ENCODE measurements at places on chromosomes 12 and 14. TPM values are rescaled to one million over a fixed set of nuclear protein-coding genes. Genes with fewer than 3 reads are reported as not detected.

The NDUFA9 gene
- 125 TPM for total RNA-seq

The AKAP6 gene
- 11.4 TPM for total RNA-seq

The WNT1 gene
- not detected for total RNA-seq

The RPGRIP1 gene
- total RNA-seq: not detected

The SLC38A4 gene
- 5.5 TPM for total RNA-seq

- peak; percentile 6 for DNase-seq
- H3K4me3 ChIP-seq: no peak overlapping the region
- H3K27me3 ChIP-seq: no peaks in the 10 kb centered on the region
- no peak overlapping the region for H3K27ac ChIP-seq
- peaks cover 33% of the 10 kb centered on the region for H3K36me3 ChIP-seq
- peaks cover 4% of the 10 kb centered on the region for H3K4me1 ChIP-seq
These were observed 29.0 kb downstream of the CAPRIN2 start for GRCh38 chr12:30725739-30726138.

DNA sequence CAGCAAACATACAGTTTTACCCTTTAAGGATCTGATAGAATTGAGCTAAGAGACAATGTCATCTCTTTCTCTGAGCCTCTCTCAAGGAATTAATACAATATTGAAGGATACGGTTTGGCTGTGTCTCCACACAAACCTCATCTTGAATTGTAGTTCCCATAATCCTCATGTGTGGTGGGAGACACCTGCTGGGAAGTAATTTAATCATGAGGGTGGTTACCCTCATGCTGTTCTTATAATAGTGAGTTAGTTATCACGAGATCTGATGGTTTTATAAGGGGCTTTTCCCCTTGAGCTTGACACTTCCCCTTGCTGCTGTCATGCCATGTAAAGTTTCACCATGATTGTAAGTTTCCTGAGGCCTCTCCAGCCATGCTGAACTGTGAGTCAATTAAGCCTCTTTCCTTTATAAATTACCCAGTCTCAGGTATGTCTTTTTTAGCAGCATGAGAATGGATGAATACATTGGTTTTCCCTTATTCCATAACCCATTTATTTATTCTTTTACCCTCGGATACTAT, 47.6 kb downstream of the TMEM30B start:
- DNase-seq: no peak
- no peaks in the 10 kb centered on the region for H3K36me3 ChIP-seq
- H3K27ac ChIP-seq: no peak overlapping the region
- no peak overlapping the region for H3K4me3 ChIP-seq
- H3K4me1 ChIP-seq: peaks cover 26% of the 10 kb centered on the region

DNA sequence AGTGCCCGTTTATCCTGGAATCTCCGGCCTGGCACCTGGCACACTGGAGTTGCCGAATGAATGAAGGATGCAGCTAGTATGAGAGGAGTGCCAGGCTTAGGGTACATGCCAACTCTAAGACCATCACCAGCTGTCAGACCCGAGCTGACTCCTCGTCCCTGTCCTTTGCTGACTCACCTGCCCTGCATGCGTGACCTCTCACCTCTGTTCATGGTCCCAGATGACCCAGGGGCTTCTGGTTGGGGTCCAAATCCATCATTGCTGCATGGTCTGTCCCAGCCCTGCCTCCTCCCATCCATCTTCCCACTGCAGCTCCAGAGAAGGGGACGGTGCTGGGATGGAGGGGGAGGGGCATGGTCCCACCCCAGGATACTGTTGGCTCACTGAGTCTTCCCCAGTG, 9.9 kb upstream of the FAM222A start:
- H3K27me3 ChIP-seq: no peaks in the 10 kb centered on the region
- H3K4me3 ChIP-seq: no peak overlapping the region
- no peak overlapping the region for H3K27ac ChIP-seq
- H3K4me1 ChIP-seq: peaks cover 2% of the 10 kb centered on the region

DNA sequence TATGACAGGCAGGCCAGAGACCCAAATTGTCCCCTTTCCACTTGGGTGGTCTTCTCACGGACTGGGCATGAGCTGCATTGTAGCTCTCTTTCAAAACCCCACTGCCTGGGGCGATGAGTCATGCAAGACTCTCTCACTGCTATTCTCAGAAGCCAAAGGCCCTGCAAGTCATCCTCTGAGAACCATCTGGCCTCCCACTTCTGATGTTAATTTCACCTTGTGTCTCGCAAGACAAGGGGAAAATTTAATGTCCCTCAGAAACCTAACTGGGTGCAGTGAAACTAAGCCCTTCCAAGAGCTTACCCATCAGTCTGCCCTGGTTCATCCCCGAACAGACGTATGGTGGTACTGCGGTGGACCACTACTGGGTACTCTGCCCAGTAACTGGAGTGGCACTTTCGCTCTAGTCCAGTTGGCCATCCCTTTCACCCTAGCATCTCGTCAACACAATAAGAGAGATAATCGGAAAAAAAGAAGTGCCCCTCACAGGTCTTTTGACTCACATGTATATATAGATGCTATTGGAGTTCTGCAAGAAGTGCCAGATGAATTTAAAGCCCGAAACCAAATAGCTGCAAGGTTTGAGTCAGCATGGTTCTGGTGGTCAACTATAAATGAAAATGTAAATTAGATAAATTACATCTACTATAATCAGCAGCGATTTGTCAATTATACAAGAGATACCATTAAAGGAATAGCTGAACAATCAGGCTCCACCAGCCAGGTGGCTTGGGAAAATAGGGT, 31.3 kb upstream of the LALBA start:
- H3K4me3 ChIP-seq: no peak overlapping the region
- peak; percentile 95 for DNase-seq
- no peaks in the 10 kb centered on the region for H3K36me3 ChIP-seq
- peaks cover 7% of the 10 kb centered on the region for H3K4me1 ChIP-seq
